ENCODE measurements at places on chromosomes 6 and 20. TPM values are rescaled to one million over a fixed set of nuclear protein-coding genes. Genes with fewer than 3 reads are reported as not detected.

Gene ZKSCAN8
- total RNA-seq = 20.6 TPM

Gene MOXD1
- total RNA-seq = 13.4 TPM

Gene ENPP5
- 11.4 TPM for total RNA-seq

Gene DNAAF9
- total RNA-seq = 24.0 TPM

Gene SLPI
- 1,714 TPM for total RNA-seq

Gene CALHM5
- 1.9 TPM for total RNA-seq

Gene FHL5
- 23.7 TPM for total RNA-seq

Gene CRIP3
- total RNA-seq = 0.95 TPM

Gene PLAGL1
- 44.7 TPM for total RNA-seq

Gene ATRN
- total RNA-seq = 29.2 TPM

Gene TENT5A
- total RNA-seq = 26.6 TPM
